ENCODE measurements at places on chromosomes 6 and 20. TPM values are rescaled to one million over a fixed set of nuclear protein-coding genes. Genes with fewer than 3 reads are reported as not detected.

DNA sequence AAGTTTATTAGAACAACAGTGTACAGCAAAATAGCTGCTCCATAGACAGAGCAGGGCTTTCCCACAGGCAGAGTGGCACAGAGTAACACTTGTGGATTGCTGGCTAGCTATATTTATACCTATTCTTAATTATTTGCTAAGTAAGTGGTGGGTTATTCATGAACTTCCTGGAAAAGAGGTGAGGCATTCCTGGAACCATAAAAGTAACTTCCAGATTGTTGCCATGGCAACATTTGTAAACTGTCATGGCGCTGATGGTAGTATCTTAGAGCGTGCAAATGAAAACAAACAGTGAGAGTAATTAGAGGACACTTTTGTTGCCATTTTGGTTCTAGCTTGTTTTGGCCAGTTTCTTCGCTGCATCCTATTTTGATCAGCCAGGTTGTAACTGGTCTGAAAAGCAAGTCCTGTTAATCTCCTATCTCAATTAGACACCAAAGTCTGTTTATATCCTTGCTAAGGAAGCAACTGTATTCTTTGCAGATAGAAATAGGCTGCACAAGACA, 23.9 kb downstream of the DEFB114 start:
- DNase-seq = no peak

GRCh38 chr6:18062733-18063132, 59.7 kb downstream of the NHLRC1 start:
- no peak for DNase-seq

DNA sequence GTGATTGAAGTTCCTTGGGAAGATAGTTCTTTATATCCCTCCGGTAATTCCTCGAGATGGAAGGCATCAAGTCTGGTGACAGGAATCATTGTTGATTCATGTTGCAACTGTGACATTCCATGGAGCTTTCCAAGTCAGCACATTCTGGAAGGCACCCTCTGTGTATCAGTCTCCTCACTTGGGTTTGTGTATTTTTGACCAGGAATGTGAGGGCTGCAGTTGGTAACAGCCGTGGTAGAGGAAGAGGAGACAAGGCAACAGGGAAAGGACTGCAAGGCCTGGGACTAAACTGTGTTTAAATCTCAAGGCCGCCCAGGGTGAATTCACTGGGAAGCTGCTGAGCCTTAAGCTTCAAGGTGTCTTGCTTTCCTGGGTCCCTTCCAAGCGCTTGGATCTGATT, 99.0 kb downstream of the CLIC5 start:
- DNase-seq = no peak

DNA sequence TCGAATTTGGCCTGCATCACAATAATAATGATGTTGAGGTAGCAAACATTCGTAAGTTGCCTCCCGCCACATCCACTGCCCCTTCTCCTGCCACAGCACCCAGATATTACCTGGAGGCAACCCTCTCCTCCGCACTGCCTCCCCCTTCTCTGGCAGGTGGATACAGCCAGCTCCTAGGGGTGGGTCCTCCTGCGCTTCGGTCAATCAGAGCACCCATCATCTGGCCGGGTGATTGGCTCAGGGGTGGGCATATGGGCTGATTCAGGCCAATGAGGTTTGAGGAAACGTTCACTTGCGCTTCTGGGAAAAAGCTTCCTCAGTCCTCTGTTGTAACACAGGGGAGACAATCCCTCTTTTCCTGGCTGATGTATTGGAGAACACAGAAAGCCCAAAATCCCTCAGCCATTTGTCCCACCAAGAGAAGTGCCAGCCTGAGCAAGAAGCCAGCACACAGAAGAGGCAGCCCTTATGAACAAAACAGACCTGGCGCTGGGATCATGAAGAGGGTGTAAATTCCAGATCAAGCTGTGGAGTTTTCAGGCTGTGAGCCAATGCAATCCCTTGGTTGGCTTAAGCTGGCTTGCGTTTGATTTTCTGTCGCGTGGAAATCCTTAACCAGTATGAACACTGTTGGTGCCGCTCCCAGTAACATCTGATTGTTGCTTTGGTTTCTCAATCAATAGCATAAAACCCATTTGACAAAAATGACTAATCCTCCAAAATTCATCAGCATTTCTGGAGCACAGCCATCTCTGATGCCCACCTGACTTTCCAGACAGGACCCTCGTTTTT, 82.2 kb downstream of the PRDM1 start:
- no peak for DNase-seq

- no peak for DNase-seq
These were observed 7.8 kb downstream of the NAA20 start for GRCh38 chr20:20024942-20025341.

DNA sequence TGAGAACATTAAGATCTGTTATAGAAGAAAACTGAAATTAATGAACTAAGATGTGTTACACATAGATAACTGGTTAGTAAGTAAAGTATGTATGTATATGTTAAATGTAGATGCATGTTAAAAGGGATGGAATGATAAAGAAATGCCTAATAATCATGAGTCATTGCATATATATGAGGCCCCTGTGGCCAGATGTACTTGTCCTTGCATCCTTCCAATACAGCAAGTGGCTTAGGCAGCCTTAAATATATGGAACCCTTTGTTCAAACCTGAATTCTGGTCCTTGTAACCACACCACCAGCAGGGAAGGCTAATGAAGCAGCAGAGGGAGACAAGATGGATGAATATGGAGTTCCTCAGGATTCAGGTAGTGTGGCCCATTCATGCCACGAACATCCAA, 9.8 kb upstream of the AKAP7 start:
- DNase-seq = no peak

GRCh38 chr6:25223490-25223991, 55.6 kb upstream of the CARMIL1 start:
- DNase-seq = peak; percentile 42

DNA sequence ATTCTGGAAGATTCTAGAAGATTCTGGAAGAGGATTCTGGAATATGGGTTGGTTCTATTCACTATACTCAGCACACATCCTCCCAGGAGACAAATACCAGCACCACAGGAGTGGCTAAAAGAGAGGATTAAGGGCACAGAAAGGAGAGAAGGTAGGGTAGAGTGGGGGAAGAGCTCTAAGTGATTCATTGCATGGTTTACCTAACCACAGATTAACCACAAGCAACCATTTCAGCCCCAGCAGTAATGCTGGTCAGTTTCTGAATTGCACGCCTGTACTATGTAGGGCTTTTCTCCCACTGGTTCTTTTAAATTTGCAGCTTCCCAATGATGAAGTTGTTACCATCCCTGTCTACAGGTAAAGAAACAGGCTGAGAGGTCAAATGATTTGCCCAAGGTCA, 192.7 kb upstream of the PMEPA1 start:
- DNase-seq = no peak

DNA sequence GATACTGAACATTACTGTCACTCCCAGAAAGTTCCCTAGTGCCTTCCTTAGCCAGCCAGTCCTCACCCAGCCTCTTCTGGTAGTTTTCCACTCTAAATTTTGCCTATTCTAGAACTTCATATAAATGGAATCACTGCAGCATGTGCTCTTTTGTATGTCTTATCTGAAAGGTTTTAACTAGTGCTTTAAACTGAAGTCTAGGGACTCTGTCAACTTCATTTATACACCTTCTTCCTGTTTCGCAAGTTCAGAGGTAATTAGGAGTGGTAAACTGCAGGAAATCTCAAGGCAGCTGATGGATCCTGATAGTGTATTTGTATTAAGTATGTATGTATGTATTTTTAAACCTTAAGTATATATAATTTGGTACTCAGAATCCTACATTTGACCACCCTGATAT, 94.3 kb downstream of the TCP11 start:
- DNase-seq = no peak

GRCh38 chr6:141426400-141426980, 706.2 kb upstream of the GJE1 start:
- no peak for DNase-seq

DNA sequence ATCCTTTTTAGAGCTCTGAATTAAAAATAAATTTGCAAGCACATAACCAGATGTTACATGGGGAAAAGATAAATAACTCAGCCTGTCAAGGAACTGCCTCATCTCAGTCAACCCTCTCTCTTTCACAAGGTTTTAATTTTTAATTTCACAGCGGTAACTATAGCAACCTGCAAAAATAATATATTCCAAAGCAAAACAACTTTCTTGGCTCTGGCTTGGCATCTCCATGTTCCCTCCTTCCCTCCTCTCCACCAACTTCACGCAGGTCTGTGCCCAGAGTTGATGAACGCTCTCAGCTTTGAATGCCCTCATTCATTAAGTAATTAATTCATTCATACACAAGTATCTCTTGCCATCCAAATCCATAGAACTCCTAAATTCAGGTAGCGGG, 32.5 kb upstream of the SIRPA start:
- DNase-seq = no peak

- DNase-seq = peak; percentile 66
These were observed 12.7 kb downstream of the IL17F start for GRCh38 chr6:52231406-52232127.

DNA sequence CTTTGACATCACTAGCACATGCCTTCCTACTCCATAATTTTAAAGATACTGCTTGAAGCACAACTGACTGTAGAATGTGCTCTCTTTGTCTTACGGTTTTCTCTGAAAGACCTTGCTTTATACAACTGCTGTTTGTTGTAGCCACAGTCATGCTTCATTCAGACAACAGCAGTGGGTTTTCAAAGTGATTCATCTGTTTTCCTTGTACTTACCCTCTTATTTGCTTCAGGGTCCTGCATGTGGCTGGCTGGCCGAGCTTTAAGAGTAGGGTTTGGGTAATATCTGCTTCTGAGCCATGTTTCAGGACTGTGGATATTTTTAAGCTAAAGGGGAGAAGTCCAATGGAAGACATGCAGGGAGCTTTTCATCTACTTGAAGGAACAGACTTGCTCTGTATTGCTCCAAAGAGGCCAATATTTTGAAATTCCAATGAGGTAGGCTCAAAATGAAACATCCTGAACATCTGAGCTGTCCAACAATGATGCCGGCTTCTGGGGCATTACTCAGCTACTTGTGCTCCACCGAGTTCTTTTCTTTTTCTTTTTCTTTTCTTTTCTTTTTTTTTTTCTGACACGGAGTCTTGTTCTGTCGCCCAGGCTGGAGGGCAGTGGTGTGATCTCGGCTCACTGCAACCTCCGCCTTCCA, 160.2 kb upstream of the SGK1 start:
- no peak for DNase-seq

DNA sequence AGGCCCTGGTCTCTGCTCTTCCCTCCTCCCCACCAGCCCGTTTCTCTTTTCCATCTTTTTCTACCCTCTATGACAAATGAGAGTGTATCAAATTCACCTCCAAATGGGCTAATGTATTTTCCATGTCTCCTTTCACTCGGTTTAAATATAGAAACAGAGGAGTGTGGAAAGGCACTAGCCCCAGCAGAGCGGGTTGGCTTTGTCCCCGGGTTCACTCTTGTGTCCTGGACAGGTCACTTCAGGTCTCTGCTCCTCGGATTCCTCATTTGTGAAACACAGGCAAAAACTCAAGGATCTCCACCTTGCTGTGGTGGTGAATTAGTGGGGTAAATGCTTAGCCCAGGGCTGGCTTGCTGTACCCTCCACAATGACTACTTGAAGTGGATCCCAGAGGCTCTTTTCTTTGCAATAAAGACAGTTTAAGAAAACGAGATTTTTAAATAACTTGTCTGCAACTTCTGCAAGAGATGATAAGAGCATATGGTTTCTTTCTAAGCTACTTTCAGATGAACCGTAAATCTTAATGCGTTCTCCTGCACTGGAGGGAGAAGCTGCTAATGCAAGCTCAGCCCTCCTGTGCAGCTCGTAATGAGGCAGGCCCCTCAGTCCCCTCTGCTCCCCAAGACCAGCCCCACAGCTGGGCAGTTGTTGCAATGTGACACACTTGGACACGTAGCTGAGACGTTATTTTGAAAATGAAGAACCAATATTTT, 292.9 kb downstream of the THBS2 start:
- DNase-seq = no peak

DNA sequence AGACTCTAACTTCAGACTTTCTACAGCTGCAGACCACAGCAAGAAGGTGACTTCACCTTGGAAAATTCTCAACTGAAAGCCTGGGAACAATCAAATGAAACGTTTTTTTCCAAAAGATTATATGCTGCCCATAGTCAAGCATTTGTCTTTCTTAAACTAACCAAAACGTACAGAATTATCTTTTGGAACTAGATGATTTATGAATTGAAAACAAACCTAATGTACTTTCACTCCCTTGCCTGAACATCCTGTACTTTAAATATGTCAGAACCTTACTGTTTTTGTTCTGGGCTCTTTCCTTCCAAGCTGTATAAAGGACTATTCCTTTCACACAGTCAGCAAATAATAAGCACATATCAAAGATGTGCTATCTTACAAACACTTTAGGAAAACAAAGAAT, 62.4 kb upstream of the TNFAIP3 start:
- no peak for DNase-seq

DNA sequence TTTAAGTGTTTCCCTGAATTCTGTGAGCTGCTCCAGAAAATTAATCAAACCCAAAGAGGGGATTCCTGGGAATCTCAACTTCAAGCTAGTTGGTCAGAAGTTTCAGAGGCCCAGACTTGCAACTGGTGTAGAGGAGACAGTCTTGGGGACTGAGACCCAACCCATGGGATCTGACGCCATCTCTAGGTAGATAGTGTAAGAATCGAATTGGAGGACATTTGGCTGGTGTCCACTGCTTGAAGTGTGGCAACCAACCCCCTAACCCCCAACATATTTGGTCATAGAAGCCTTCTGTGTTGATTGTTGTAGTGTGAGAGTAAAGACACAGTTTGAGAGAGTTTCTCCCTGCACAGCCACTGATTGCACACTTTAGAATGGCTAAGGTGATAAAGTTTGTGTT, 103.5 kb upstream of the CARMIL1 start:
- DNase-seq = no peak

DNA sequence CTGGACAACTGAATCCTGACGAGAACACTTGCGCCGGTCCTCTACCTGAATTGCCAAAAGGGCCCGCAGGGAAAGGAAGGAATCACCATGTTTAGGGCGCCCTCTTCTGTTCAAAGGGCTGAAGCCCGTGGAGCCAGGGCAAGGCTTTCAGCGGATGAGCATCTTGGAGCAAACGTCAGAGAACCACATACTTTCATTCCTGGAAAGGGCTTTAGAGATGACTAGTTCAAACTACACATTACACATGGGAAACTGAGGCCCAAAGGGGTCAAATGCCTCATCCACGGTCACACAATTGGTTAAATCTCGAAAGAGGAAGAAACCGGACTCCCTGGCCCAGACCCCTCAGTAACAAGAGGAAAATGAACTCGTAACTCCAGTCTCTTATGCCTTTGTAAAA, 11.5 kb upstream of the ZNF133 start:
- peak; percentile 71 for DNase-seq

GRCh38 chr6:149212206-149212605, 105.3 kb upstream of the TAB2 start:
- DNase-seq = no peak

GRM4 gene
- total RNA-seq = 0.18 TPM

OLIG3 gene
- 0.21 TPM for total RNA-seq

NR2E1 gene
- not detected for total RNA-seq

CYB5R4 gene
- 32.1 TPM for total RNA-seq

BNIP5 gene
- total RNA-seq = not detected

C6orf132 gene
- total RNA-seq = 0.18 TPM

SKIC2 gene
- 84.6 TPM for total RNA-seq

PPARD gene
- total RNA-seq = 17.0 TPM

BFSP1 gene
- total RNA-seq = 0.64 TPM

Measured in activated naive CD8-positive, alpha-beta T cell treated with anti-CD3 and anti-CD28 coated beads for 36 hours (primary cell).